B cell (primary cell): ENCODE measurements at places on chromosomes 16 and 17. TPM values are rescaled to one million over a fixed set of nuclear protein-coding genes. Genes with fewer than 3 reads are reported as not detected.

GRCh38 chr17:73650617-73651200 is 6.5 kb upstream of the SDK2 start:
- H3K4me1 ChIP-seq, result peaks cover under 1% of the 10 kb centered on the region
- H3K36me3 ChIP-seq, result no peaks in the 10 kb centered on the region
- H3K27ac ChIP-seq, result no peak overlapping the region
- H3K27me3 ChIP-seq, result no peaks in the 10 kb centered on the region
- no peak overlapping the region for H3K4me3 ChIP-seq
- no peak for DNase-seq

The CCDC182 gene
- total RNA-seq, result not detected in 2 replicates

GRCh38 chr17:44877121-44877520 is 22.1 kb downstream of the EFTUD2 start:
- DNase-seq, result no peak
- no peaks in the 10 kb centered on the region for H3K4me1 ChIP-seq
- H3K4me3 ChIP-seq, result no peak overlapping the region
- peaks cover 14% of the 10 kb centered on the region for H3K36me3 ChIP-seq
- no peaks in the 10 kb centered on the region for H3K27me3 ChIP-seq

DNA sequence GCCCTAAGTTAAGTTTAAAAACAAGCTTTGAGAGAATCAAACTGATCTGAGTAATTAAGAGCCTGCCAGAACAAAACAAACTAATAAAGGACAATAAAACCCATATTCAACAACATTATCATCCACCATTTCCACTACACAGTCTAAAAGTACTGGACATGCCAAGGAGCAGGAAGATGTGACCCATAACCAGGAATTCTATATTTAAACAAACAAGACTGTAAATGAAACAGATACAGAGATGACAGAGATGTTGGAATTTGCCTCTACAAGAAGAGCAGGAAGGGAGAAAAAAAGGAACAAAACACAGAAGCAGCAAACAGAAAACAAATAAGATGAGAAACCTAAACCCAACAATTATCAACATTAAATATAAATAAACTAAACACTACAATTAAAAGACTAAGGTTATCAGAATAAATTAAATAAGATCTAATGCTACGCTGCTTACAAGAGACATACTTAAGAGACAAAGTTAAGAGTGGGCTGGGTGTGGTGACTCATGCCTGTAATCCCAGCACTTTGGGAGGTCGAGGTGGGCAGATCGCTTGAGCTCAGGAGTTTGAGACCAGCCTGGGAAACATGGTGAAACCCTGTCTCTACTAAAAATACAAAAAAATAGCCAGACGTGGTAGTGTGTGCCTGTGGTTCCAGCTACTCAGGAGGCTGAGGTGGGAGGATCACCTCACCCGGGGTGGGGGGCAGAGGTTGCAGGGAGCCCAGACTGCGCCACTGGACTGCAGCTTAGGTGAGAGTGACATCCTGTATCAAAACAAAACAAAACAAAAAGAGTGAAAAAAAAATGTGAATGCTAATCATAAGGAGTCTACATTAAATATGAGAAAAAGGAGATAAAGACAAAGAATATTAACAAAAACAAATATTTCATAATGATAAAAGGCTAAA is 50.6 kb downstream of the CREBBP start:
- no peak for DNase-seq
- peaks cover 19% of the 10 kb centered on the region for H3K36me3 ChIP-seq
- H3K27ac ChIP-seq, result no peak overlapping the region
- H3K27me3 ChIP-seq, result no peaks in the 10 kb centered on the region
- no peaks in the 10 kb centered on the region for H3K4me1 ChIP-seq

DNA sequence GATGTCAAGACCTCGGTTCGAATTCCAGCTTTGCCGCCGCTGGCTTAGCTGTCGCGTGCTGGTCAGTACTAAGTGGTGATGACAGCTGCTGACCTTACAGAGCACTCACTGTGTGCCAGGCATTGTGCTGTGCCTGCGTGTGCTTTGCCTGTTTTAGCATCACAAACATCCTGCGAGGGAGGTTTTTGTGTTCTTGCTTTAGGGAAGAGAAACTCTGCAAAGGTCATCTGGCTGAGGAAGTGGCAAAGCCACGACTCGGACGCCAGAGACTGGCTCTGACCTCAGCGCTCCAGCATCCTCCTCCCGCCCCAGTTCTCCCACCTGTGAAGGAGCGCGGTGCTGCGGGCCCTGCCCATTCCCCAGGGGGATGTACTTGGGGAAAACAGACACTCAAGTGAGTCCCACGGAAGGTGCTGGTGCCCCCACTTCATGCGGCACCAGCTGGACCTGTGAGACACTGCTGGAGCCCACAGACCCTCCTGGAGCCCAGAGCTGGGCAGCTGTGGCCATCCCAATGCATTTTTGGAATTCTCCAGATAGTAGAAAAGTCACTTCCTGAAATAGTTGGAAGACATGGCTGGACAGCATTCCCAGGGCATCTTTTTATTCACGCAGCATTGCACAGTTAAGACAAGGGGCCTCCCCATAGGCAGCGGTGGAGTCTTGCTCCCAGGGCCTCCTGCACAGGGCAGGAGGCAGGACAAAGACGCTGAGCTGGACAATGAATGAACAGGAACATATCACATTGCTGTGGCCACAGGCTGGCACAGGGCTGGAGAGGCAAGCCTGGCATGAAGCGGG is 20.0 kb upstream of the HERPUD1 start:
- H3K36me3 ChIP-seq, result no peaks in the 10 kb centered on the region
- peak; percentile 87 for DNase-seq
- peak overlapping the region; percentile 86 for H3K27ac ChIP-seq
- H3K4me1 ChIP-seq, result peaks cover 54% of the 10 kb centered on the region
- no peaks in the 10 kb centered on the region for H3K27me3 ChIP-seq

DNA sequence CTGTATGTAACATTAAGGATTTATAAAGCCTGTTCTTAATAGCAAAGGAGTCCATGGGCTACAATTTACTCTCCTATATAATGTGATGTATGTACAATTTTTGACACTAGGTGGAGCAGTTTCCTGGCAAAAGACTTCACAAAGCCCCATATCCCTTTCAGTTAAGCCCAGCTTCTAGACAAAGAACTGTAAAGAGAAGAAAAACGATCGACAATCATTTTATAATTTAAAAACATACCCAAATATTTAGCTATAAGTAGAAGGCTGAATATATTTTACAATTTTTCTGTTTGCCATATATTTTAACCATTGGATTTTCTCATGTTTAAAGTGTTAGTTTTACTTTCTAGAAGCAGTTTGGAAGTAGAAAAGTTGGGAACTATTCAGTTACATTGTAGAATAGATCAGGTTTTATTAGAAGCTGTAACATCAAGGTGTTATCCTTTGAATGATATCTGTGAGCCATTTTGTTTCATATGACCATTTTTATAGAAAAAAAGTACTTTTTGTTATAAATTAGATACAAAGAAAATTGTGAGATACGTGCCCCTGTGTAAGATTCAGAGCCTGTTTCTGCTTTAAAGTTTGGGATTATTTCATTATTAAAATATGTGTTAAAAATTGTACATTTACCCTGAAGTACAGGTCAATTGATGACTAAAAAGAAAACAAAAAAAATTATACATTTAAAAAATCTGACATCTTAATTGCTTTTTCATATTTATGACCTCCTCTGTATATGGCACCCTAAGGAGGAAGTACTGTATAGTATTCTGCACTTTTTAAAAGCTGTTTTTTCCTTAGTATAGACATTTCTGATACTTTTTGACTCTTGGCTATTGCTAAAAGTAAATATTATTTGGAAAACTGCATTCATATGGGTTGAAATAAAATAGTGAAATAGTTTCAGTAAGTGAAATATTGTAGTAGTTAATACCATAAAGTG is 46.3 kb downstream of the VMP1 start:
- no peaks in the 10 kb centered on the region for H3K27me3 ChIP-seq
- DNase-seq, result peak; percentile 85
- H3K4me1 ChIP-seq, result peaks cover 3% of the 10 kb centered on the region
- peaks cover 3% of the 10 kb centered on the region for H3K36me3 ChIP-seq
- H3K27ac ChIP-seq, result no peak overlapping the region

- no peaks in the 10 kb centered on the region for H3K27me3 ChIP-seq
- no peak overlapping the region for H3K27ac ChIP-seq
- no peaks in the 10 kb centered on the region for H3K36me3 ChIP-seq
- no peaks in the 10 kb centered on the region for H3K4me1 ChIP-seq
- H3K4me3 ChIP-seq, result no peak overlapping the region
- DNase-seq, result no peak
Measured at GRCh38 chr17:3506054-3506453, 30.3 kb downstream of the ASPA start.

DNA sequence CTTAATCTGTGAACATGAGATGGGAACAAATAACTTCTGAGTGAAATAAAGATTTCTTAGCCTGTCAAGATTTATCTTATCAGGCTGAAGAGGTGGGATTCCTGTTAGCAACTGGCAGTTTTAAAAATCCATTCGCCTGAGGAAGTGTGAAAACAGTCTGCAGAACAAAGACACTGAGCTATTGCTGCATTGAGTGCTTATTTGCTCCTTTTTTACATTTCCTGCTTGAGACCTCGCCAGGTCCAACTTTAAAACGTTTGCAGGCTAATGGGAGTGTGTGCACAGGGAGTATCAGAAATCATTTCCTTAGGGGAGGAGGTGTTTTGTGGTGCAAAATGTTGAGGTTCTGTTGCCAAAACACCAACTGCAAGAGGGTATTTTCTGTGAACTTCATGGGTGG is 957.8 kb upstream of the RBFOX1 start:
- H3K4me3 ChIP-seq, result no peak overlapping the region
- no peaks in the 10 kb centered on the region for H3K36me3 ChIP-seq
- H3K27ac ChIP-seq, result no peak overlapping the region
- no peak for DNase-seq

DNA sequence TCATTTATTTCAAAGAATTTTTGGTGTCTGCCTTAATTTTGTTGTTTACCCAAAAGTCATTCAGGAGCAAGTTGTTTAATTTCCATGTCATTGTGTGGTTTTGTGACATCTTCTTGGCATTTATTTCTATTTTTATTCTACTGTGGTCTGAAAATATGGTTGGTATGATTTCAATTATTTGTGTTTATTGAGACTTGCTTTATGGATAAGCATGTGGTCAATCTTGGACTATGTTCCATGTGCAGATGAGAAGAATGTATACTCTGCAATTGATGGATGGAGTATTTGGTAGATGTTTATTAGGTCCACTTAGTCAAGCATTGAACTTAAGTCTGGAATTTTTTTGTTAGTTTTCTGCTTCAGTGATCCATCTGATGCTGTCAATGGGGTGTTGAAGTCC is 383.0 kb downstream of the PMP22 start:
- peaks cover 4% of the 10 kb centered on the region for H3K27me3 ChIP-seq
- no peaks in the 10 kb centered on the region for H3K36me3 ChIP-seq
- H3K4me1 ChIP-seq, result no peaks in the 10 kb centered on the region
- H3K4me3 ChIP-seq, result no peak overlapping the region
- DNase-seq, result no peak

The SHBG gene
- not detected in 2 replicates for total RNA-seq

- peak; percentile 83 for DNase-seq
- no peaks in the 10 kb centered on the region for H3K36me3 ChIP-seq
- peaks cover 11% of the 10 kb centered on the region for H3K4me1 ChIP-seq
- H3K27ac ChIP-seq, result no peak overlapping the region
Measured at GRCh38 chr17:6913608-6914443, 82.0 kb upstream of the ALOX12 start.

GRCh38 chr16:66269617-66270332 is 96.7 kb upstream of the CDH5 start:
- no peak overlapping the region for H3K27ac ChIP-seq
- no peak for DNase-seq
- no peaks in the 10 kb centered on the region for H3K27me3 ChIP-seq

GRCh38 chr17:14873996-14874395 is 391.1 kb downstream of the PMP22 start:
- no peak overlapping the region for H3K27ac ChIP-seq
- no peak overlapping the region for H3K4me3 ChIP-seq
- no peaks in the 10 kb centered on the region for H3K27me3 ChIP-seq
- no peaks in the 10 kb centered on the region for H3K36me3 ChIP-seq
- DNase-seq, result no peak
- H3K4me1 ChIP-seq, result no peaks in the 10 kb centered on the region

GRCh38 chr17:21210411-21211076 is 3.4 kb downstream of the TMEM11 start:
- no peaks in the 10 kb centered on the region for H3K36me3 ChIP-seq
- no peak overlapping the region for H3K4me3 ChIP-seq
- no peak for DNase-seq
- H3K27ac ChIP-seq, result no peak overlapping the region

- no peak overlapping the region for H3K4me3 ChIP-seq
- no peak overlapping the region for H3K27ac ChIP-seq
- no peaks in the 10 kb centered on the region for H3K36me3 ChIP-seq
Measured at GRCh38 chr16:70691223-70692129, 5.6 kb upstream of the MTSS2 start.

The RPL19 gene
- total RNA-seq, result 3,013 and 3,233 TPM in 2 replicates

GRCh38 chr16:70758786-70759185 is 42.2 kb downstream of the VAC14 start:
- H3K27me3 ChIP-seq, result no peaks in the 10 kb centered on the region
- H3K36me3 ChIP-seq, result peaks cover 52% of the 10 kb centered on the region
- H3K4me3 ChIP-seq, result no peak overlapping the region
- H3K4me1 ChIP-seq, result no peaks in the 10 kb centered on the region
- DNase-seq, result no peak
- H3K27ac ChIP-seq, result no peak overlapping the region

GRCh38 chr16:27515874-27516353 is 33.8 kb downstream of the GTF3C1 start:
- H3K27me3 ChIP-seq, result no peaks in the 10 kb centered on the region
- no peaks in the 10 kb centered on the region for H3K4me1 ChIP-seq
- H3K27ac ChIP-seq, result no peak overlapping the region
- no peak overlapping the region for H3K4me3 ChIP-seq
- H3K36me3 ChIP-seq, result no peaks in the 10 kb centered on the region

GRCh38 chr16:81657781-81658180 is 121.3 kb upstream of the PLCG2 start:
- H3K4me1 ChIP-seq, result no peaks in the 10 kb centered on the region
- H3K4me3 ChIP-seq, result no peak overlapping the region
- H3K36me3 ChIP-seq, result peaks cover 91% of the 10 kb centered on the region
- no peak for DNase-seq
- no peak overlapping the region for H3K27ac ChIP-seq

DNA sequence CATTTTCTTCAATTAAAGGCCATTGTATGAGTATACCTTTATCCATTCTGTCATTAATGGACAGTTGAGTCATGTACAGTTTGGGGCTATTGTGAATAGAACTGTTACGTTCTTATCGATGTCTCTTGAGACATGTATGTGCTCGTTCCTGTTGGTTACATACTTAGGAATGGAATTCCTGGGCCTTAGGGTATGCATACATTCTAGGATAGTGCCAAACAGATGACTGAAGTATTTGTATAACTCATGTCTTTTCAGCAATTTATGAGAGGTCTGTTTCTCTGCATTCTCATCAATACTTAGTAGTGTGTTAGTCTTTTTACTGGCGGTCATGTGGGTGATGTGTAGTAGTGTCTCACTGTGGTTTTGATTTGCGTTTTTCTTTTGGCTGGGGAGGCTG is 81.2 kb downstream of the USP22 start:
- H3K4me3 ChIP-seq, result no peak overlapping the region
- DNase-seq, result no peak
- H3K4me1 ChIP-seq, result peaks cover 3% of the 10 kb centered on the region

The ZNF174 gene
- total RNA-seq, result 12.7 and 13.3 TPM in 2 replicates
